Stimulated activated CD4-positive, alpha-beta T cell treated with anti-CD3 and anti-CD28 coated beads, Interleukin-12 subunit alpha, Interleukin-12 subunit beta, amount 100 ng/mL, for 24 hours (primary cell): ENCODE measurements at places on chromosomes 2 and 18.

- no peak for DNase-seq
Measured at GRCh38 chr2:150143087-150143536, 344.4 kb downstream of the RND3 start.

GRCh38 chr2:172408143-172408766 lies 19.1 kb upstream of the ITGA6 start:
- DNase-seq: no peak

- DNase-seq: no peak
Measured at GRCh38 chr2:39932198-39932597, 153.1 kb upstream of the THUMPD2 start.

DNA sequence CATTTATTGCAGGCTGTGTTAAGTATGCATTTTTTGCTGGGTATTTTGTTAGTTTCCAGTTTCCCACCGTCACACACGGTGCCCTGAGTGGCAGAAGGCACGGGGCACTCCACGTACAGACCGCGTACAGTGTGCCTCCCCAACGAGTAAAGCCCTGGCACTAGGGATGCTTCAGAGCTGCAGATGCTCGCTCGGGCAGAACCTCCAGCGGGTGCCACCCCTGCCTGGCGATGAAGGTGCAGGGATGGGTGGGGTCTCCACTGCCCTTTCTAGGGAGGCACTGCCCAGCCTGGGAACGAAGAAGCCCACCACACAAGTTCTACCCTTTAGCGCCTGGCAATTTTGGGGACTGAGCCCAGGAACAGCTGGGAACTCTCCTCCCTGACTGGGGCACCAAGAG lies 4.1 kb downstream of the GREB1 start:
- DNase-seq: no peak

DNA sequence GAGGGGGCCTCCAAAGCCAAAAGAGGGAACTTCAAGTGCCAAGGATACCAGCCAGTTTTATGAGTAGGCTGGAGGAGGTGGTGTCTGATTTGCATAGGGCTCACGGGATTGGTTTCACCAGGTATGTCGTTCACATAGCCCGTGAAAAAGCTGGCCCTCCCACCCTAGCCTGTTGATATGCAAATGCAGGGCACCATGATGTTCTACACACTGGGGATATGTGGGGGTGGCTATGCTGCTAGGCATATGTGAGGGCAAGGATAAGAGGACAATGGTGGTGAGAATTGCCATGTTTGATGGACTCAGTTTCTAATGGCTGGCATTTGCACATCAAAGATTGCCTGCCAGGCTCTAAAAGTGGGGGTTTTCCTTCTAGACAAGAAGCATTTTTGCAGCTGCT lies 378.6 kb downstream of the DPP10 start:
- DNase-seq: no peak

- DNase-seq: no peak
Measured at GRCh38 chr18:72849671-72850070, 18.1 kb downstream of the NETO1 start.

DNA sequence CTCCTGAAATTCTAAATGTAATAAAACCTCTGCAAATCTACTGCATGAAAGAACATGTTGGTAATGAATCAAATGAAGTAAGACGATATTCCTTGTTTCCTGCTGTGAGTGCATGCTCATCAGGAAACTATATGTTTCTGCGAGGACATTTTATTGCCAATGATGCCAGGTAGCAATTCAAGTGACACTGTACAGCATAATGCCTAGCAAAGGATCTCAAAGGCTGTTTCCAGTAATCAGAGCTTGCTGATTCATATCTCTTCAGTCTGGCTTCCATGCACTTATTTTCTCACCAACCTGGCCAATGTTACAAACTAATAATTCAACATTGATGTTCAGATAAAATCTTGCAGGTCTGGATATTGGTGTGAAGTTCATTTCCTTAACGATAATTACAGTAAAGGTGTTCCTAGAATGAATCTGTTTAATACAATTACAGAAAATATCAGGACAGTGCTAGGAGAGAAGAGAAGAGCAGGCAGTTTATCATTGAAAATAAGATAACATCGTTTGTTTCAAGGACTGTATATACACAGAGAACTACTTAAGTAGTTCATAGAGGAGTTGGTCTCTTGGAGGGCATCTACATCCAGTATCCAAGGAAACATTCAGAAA lies 568.5 kb upstream of the SOX11 start:
- no peak for DNase-seq

- DNase-seq: no peak
Measured at GRCh38 chr2:53630026-53630606, 137.5 kb upstream of the CHAC2 start.

GRCh38 chr2:21268878-21269224 lies 145.1 kb downstream of the TDRD15 start:
- no peak for DNase-seq

DNA sequence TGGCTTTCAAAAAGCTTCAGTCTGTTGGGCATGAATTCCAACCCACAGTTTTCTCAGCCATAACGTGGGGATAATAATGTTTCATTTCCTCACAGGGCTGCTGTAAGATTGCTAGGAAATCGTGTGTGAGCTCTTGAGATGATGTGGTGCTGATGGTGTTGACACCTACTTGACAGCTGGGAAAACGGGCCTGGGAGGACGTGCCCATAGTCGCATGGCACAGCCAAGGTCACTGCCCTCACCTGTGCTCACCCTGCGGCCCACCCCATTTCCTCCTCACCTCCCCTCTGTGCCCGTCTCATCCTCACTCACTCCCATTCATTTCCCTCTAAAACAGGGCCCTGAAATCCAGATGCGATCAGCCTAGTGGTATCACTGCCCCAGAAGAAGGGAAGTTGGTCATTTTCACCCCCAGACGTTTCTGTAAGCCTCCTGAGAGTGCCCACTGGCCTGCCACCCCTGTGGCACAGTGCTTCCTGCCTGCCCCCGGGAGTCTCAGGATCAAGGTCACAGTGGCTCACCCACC lies 33.0 kb downstream of the DPYSL5 start:
- no peak for DNase-seq

GRCh38 chr18:63187791-63188460 lies 131.6 kb downstream of the BCL2 start:
- no peak for DNase-seq

- DNase-seq: no peak
Measured at GRCh38 chr2:41116106-41116797, 664.4 kb upstream of the SLC8A1 start.

DNA sequence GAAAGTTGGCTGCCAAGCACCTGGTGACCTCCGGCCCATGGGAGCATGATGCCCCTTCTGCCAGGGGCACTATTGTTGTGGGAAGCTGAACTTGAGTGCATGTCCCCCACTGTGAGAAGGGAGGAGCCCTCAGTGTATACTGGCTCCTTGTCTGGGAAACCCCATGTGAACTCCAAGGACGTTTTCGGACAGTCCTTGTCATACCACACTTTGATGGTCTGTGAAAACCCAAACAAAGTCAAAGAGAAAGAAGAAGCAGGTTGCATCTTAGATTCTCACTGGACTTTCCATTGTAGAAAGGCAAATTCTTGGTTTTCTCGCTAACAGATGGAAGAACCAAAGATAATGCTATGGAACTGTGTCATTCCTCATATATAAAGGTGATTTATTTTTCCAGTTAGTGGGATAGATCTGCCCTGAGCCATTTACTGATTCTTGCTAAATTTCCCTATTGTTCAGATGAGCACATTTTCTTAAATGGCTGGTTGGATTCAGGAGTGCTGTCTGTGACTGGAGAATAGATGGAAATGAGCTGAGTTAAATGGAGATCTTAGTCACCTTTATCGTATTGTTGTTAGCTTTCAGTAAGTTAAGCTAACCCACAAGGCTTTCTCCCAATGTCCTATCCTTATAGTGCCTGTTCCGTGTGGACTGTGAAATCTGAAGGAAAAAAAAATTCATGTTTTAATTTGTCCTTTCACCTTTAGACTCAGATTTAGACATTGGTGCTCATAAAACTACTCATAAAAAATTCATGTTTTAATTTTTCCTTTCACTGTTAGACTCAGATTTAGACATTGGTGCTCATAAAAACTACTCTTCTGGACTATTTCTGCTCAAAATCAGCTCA lies 166.6 kb downstream of the ACTR3 start:
- no peak for DNase-seq
